ENCODE measurements at places on chromosomes 3 and 15. TPM values are rescaled to one million over a fixed set of nuclear protein-coding genes. Genes with fewer than 3 reads are reported as not detected.

DNA sequence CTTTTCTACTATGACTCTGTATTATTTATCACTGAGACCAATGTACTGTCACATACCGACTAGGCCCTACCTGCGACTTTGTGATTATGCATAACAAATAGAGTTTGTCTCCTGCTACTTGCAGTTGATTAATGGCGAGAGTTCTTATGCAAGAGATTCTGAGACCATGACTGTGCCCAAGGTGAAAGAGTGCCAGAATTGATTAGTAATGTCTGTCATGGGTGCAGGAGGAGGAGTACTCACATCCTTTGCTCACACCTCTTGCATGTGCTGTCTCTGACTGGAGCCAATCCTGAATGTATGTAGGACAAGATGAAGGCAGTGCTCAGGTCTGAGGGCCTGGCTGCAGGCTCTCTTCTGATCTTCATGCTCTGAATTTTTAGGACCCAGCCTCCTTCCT is 260.7 kb downstream of the THSD4 start:
- DNase-seq: no peak

DNA sequence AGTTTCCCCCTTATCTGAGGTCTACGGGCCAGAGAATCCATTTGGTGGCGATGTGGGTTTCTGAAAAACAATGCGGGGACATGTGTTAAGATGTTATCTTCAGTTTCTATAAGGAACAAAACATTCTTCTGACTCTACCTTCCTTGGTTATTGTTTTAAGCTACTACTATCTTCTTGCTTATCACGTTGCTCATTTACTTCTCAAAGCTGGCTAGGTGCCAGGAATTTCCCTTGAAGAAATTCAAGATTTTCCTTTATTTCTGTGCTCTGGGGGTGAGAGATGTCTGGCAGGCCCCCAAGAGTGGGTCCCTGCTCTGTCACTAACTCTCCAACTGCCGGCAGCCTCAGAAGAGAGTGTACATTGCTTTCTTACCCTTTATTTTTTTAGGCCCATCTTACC is 119.8 kb downstream of the RYR3 start:
- DNase-seq: no peak

DNA sequence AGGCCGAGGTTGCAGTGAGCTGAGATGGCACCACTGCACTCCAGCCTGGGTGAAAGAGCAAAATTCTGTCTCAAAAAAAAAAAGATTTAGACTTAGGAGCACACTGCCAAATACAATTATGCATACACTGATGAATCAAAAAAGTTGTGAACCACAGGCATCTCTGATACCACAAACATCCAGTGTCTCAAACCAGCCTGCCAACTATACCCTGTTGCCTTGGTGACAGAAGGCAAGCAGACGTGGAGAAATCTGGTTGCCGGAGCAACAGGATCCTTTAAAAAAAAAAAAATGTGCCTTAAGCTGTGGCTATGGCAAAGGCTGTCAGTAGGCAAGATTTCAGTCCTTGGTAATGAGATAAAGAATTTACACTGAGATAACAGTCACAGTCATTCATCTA is 202.3 kb downstream of the NEK10 start:
- DNase-seq: peak; percentile 61

- DNase-seq: peak; percentile 88
These were observed 87.2 kb downstream of the SLCO3A1 start for GRCh38 chr15:91940496-91941381.

GRCh38 chr3:193962986-193963685 is 172.8 kb upstream of the HES1 start:
- DNase-seq: no peak

DNA sequence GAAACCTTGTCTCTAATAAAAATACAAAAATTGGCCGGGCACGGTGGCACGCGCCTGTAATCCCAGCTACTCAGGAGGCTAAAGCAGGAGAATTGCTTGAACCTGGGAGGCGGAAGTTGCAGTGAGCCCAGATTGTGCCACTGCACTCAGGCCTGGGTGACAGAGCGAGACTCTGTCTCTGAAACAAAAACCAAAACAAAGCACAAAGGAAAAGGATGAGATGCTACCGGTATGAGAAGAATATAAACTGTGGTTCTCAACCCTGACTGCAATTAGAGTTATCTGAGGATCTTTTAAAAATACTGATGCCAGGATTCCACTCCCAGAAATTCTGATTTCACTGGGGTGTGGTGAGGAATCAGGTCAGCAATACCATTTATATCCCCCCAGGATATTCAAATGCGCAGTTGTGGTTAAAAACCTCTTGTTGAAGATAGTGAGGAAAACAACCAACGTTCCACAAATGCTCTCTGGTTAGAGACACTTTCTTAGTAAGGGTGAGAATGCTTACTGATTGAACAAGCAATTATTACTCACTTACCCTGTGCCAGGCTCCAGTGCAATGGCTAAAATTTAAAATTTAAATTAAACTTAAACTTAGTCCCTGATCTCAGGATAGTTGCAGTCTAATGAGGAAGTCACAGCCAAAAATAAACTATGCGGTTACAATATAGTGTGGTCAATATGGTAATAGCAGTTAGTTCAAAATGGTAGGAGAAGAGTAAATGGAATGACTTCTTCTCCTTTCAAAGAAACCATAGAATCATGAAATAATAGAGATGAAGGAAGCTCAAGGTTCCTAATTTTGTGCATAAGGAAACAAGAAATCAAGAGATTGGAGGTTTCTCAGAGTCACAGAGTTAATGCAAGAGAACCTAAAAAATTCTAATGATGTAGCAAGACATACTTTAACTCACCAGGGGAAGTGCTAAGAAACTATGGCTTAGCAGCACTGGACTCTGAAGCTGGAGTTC is 109.5 kb downstream of the SSR3 start:
- no peak for DNase-seq

DNA sequence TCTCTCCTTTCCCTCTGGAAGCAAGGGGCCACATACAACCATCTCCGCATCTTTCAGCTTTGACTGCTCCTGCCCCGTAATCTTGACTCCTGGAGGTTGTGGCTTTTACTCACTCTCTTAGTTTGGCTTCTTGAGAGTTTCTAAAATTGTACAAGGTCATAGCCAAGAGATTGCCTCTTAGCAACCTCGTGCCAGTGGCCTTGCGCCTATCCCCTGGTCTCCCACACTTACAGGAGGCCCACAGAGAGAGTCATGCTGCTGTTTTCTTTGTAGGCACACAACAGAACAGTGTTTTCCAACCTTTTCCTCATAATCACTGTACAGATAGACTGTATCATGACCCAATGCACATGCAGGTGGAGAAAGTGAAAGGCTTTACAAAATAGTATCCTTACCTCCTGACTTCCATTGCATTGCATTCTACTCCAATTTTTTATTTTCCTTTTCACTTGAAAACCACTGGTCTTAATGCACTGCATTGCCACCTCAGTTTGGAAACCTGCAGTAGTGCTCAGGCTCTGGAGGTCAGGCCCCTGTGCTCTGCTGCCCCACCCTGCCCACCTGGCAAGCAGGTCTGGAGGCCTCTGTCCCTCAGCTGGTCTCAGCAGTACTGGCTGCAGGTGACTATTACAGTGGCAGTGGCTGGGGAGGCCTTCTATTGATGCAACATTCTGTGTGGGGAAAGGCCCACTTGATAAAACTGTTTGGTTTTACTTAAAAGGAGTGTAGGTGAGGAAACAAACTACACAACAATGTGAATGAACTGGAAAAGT is 156.2 kb downstream of the DNAJB8 start:
- no peak for DNase-seq

GRCh38 chr3:60160111-60160821 is 1091.0 kb downstream of the FHIT start:
- DNase-seq: no peak

DNA sequence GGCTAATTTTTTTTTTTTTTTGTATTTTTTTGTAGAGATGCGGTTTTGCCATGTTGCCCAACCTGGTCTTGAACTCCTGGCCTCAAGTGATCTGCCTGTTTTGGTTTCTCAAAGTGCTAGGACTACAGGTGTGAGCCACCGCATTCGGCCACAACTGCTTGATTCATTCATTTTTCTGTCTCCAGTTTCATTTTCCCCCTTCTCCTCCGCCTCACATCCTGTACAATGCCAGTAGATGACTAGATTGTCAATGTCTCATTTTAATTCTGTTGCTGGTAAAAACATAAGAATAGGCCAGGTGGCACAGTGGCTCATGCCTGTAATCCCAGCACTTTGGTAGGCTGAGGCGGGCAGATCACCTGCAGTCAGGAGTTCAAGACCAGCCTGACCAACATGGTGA is 12.0 kb upstream of the ZNF592 start:
- DNase-seq: no peak

DNA sequence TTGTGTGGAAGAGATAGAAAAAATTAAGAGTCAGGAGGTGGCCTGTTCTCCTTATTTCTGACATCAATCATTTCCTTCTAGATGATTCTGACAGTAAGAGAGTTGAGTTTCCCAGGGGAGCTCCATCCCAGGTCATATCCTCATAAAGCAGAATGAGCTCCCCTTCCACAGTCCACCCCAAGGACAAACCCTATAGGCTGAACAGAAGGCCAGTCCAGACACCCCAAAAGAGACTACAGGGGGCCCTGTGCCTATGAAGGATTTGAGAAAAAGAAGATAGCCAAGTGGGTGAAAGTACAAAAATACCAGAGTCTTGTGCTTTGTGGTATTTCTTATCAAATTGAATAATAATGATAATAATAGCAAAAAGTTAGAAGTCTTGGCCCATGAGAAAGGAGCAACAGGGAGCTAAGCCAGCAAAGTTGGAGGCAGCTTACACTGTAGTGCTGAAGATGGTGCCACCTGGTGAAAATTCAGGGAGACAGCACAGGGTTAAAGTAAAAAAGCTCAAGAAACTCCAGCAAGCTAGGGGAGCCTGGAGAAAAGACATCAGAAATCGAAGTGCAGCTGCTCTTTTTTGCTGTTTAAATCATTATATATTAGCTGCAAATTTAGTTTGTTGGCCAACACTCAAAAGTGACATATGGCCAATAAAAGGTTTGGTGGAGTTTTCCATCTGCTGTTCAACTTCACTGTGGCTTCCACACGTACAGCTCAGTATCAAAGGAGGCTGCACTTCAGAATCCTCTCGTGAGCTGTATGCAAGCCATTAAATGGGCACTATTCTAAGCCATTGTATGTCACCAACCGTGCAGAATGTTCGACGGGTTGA is 35.8 kb upstream of the SLC24A5 start:
- DNase-seq: no peak

- no peak for DNase-seq
These were observed 107.4 kb upstream of the HES1 start for GRCh38 chr3:194028434-194029004.

DNA sequence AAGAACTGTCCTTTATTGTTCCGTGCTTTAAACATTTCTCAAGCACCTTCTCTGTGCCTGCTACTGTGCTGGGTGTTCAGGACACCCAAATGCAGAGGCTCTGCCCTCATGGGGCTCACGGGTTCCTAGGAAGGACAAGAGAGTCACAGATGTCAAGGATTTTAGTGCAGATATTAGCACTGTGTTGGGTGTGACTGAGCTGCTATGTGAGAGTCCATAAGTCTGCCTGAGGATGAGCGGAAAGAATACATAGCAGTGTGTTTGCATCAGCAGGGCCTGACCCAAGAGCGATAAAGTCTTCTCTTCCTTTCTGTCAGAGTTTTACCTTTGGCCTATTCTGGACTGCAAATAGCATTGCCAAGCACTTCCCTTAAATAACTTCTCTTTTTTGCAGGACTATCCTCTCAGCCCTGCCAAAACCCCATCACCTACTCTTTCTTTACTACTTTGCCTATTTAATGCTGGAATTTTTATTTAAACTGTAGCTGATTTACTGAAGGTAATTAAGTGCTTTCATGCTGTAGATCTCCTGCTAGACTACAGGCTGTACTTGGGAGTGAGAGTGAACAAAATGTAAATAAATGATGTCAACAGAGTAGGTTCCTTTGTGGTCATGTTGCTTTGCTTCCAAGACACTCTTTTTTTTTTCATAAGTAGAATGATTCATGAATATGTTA is 459.4 kb upstream of the TPRG1 start:
- peak; percentile 59 for DNase-seq

DNA sequence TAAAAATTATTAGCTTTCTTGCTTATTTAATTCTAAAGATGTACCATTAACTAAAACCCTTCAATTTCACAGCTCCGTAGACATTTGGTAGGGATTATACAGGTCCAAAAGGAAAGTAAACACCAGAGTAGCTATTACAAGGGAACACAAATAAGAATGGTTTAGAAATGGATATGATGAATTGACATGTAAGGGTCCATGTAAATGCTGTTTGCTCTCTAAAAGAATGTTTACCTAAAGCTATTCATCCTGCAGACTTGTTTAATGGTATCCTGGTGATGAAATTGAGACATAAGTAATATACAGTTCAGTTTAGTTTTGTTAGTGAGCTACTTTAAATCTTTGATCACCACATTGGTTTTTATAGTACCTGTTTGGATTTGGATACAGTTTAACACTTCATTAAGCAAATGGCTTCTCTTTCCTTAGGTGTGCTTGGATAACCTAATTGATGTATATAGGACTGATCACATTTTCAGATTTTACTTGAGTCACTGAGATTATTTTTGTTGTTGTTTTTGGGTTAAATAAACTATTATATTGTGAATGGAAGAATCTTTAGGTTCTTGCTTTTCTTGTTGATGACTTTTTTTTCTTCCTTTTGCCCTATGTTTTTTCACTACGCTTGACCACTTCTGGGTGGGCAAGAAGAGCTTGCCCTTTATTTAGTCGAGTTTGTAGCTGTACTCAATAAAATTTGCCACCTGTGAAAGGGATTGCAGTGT is 115.4 kb downstream of the TCF12 start:
- DNase-seq: no peak

- no peak for DNase-seq
These were observed 60.7 kb downstream of the ZNF621 start for GRCh38 chr3:40585381-40586016.

GRCh38 chr3:176776622-176777175 is 420.6 kb downstream of the TBL1XR1 start:
- no peak for DNase-seq

- no peak for DNase-seq
These were observed 87.1 kb downstream of the WNT7A start for GRCh38 chr3:13792512-13793371.

DNA sequence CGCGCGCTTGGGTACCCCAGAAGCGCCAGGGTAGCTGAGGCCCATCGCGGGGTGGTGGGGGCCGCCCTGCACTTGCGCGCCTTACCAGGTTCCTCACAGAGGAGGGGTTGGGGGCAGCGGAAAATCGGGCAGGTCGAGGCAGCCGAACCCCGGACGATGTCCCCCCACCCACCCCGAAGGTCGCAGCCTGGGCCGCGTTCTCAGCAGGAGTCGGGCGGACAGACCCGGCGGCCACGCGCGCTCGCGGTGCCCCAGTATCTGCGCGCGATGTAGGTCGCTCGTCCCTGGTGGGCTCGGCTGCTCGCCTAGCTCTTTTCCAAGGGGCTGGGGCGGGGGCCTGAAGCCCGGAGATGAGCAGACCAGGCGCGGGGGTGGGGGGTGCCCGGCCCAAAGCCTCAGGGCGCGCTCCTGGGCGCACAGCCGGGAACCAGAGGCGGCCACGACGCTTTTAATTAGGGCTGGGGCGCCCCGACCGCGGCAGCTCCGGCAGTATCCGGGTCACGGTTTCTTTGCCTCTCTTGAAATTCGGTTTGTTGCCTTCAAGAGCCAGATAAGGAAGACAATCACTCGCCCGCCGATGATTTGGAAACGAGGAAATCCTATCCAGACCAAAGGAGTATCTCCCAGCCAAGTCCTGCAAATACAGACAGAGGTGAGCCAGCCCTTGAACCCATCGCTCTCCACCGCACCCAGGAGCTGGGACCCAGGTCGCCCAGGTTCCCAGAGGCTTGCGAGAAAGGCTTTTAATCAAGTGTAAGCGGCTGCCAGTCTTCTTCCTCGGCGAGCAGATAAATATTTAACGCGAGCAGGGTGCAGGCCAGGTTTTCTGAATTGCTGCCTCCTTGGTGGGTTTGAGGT is 4.6 kb downstream of the SKOR1 start:
- no peak for DNase-seq

The SLC6A20 gene
- total RNA-seq: not detected

The GMNC gene
- not detected for total RNA-seq

The RBPMS2 gene
- 4.1 TPM for total RNA-seq

The HLTF gene
- total RNA-seq: 38.3 TPM

The UACA gene
- total RNA-seq: 59.9 TPM

The SLC41A3 gene
- 67.0 TPM for total RNA-seq

Measured in PC-9 (cell line).